ENCODE measurements at places on chromosomes 6 and 20.

DNA sequence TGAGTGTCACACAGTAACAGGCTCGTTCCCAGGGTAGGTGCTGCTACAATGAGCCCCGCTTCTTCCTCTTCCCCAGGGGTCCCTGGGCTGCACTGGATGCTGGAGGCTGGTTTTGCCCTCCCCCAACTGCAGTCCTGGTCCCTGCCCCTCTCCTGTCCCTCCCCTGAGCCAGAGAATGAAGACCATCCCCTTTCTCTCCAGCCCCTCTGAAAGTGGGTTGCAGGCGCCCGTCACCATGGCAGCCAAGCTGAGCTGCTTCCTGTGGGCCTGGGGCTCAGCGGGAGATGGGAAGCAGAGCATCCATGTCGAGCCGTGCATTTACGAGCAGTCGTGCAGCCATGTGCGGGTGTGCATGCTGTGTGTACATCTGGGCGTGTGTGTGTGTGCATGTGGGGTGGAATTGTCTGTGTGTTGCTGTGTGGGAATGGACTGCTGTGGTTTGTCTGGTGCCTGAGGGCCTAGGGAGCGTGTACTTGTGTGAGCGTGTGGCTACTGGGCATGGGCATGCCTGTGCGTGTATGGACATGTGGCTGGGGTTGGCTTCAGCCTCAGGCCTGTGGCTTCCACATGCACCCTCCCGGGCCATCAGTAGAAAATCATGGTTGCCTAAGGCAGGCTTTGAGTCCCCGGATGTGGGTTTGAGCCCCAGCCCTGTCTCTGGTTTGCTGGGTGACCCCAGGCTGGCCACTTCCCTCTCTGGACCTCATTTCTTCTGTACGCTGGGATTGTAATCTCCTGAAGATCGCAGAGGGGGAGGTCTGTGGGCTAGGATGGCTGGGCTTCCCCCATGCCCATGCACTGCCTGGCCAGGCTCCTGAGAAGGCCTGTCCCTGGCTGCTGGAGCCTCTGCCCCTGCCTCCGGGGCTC is 48.8 kb downstream of the SRC start:
- no peak for DNase-seq

GRCh38 chr20:63369024-63369530 is 7.9 kb upstream of the CHRNA4 start:
- no peak for DNase-seq

DNA sequence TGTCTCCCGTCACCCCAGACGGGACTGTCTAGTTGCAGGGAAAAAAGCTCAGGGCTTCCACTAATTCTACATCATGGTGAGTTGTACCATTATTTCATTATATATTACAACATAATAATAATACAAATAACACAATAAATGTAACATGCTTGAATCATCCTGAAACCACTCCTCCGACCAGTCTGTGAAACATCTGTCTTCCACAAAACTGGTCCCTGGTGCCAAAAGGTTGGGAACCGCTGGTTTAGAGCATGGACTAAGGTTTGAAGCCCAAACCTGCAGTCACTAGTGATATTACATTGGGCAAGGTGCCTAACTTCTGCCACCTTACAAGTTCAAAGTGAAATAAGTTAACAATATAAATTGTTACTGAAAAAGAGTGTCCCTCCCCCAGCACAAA is 175.7 kb downstream of the PDE10A start:
- DNase-seq: no peak

DNA sequence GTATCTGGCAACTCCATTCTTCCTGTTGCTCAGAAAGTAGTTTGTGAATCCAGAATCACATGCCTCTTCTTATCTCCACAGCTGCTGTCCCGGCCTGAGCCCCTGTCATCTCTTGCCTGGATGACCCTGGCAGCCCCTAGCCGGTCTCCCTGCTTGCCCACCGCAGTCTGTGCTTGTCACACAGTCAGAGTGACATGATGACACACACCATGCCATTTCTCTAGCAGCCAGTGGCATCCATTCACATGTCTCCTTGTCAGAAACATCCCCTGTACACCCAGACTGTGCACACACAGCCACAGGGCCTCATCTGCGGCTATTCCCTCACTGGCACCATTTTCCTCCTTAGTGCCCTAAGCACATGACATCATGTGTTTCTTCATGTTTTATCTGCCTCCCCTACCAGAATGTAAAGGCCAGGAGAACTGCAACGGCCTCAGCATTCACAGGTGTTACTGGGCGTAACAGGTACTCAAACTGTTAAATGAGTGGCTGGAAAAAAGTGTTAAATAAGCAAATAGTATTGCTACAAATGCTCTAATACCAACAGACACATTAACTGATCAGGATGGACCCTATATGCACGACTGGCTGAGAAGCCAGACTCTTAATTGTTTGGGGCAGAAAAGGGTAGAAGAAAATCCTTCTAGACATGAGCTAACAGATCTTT is 9.6 kb downstream of the ABHD12 start:
- DNase-seq: no peak

DNA sequence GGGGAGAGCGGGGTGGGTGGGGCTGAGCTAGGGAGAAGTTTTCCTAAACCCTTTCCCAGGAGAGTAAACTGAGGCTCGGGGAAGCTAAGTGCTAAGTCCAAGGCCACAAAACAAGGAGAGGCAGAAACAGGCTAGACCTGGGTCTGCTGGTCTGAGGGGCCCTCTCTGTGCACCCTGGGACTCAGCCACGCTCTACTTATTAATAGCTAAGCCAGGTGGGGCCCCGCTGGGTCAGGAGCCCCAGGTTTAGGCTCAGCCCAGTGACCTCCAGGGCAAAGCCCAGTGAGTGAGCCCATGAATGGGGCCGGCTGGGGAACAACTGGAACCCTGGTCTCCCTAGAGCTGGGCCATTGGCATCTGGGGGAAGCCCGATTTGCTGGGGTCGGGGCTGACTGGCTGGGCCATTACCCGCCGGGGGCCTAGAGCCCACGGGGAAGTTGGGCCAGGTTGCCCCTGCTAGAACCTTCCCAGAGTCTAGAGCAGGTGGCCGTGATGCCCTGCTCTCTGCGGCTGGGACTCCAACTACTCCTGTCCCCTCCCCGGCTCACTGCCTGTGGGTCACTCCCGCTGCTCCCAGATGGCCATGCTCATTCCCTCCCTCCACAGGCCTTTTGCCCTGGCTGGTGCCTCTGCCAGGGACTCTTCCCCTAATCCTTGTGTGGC is 24.1 kb upstream of the NOL4L start:
- DNase-seq: no peak

DNA sequence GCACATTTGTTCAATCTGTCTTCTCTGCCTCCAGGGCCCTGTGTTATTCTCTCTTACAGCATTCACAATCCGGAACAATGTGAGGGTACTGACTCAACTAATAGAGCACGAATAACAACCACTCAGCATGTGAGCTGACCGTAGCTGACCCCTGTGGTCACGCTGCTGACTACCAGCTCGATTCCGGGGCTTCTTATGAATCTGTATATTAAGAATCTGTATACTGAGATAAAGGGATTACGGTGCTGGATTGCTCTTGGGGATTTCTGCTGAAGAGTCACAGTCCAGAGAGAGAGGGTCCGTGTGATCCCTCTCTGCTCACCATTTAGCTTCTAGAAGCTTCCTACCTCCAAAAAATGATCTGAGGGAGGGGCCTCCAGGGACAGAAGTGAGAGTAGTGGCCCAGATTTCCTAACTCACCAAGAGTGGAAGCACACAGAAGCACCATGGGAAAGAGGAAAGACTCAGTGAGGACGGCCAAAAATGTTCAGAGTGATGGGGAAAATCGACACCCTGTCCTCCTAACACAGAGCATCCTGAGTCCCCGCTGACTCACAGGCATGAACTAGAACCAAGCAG is 156.2 kb downstream of the THBS2 start:
- DNase-seq: no peak

DNA sequence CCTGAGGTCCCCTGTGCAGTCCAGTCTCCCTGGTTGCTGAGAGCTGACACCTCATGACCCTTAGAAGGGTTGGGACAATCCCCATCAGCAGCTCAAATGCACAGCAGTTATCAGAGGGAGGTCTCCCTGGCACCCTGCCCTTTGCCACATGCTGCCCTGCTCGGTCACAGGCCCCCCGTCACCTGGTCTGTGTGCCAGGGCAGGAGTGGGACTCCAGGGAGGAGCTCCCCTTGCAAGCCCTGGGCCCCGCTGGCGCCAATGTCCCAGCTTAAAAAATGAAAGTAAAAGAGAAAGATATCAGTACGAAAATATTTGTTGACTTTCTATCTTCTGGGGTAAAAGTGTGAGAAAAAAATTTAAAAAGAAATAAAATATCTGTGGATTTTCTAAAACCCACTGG is 68.1 kb upstream of the SLC22A16 start:
- DNase-seq: no peak

DNA sequence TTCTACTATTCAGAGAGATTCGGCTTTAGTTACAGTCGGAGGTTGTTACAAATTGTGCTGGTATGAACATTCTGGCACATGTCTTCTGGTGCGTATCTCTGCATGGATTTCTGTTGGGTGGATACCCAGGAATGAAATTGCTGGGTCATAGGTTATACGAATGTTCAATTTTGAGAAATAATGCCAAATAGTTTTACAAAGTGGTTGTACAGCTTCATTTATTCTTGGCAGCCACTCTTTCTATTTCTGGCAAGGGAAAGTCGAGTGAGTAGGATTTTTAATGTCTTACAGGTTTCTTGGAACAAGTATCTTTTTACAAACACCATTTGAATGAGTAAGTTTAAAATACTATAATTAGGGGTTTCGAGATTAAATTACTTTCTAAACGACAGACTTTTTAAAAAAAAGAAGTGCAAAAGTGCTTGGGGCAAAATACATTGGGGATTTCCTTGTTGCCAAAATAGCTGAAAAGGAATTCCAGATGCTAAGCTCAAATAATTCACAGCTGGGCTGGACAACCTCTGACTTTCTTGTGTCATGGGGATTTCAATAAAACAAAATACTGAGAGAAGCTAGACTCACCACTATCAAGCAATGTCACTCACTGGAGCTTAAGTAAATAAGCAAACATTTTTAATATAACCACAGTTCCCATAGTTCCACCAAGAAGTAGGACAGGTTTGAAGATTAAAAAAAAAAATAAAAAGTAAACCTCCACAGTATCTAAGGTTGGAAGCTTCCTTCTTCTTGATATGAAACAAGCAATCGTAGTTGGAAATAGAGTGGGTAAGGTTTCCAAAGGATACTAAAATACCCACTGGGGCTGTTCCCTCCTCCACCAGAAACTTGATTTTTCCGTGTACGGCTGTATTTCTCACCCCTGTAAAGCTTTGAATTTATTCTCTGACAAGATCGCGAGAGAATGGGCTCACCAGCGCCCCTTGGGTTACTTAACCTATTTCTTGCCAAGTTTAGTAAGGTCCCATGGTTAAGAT is 21.6 kb upstream of the GFOD1 start:
- DNase-seq: no peak

DNA sequence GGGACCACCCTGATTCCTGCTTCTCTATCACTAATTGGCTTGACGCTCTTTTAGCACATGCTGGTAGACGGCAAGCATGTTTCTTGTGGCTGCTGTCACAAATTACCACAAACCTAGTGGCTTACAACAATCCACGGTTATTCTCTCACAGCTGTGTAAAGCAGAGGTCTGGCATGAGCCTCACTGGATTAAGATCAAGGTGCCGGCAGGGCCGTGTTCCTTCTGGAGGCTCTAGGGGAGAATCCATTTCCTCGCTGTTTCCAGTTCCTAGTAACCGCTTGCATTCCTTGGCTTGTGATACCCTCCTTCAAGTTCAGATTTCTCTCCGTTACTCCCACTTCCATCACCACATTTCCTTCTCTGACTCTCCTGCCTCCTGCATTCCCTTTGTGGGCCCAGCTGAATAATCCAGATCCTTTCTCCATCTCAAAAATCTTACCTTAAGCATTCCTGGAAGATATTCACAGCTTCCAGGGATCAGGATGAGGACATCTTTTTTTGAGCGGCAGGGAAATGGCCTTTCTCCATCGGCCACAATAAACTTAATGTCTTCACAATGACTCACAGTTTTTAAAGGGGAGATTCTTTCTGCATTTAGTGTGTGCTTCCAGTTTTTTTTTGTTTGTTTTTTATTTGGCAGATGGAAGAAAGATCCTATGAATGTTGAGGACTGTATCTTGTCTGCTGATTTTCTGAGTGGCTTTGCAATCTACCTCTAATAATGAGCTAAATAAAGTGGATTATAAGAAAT is 39.9 kb downstream of the BMP6 start:
- no peak for DNase-seq

- DNase-seq: no peak
Observed at GRCh38 chr6:72031471-72031870, 145.1 kb downstream of the RIMS1 start.

GRCh38 chr6:158042245-158042798 is 60.7 kb downstream of the SYNJ2 start:
- no peak for DNase-seq

- DNase-seq: no peak
Observed at GRCh38 chr6:167238694-167239467, 52.2 kb upstream of the UNC93A start.

- DNase-seq: no peak
Observed at GRCh38 chr20:49385465-49385864, 97.0 kb downstream of the KCNB1 start.

DNA sequence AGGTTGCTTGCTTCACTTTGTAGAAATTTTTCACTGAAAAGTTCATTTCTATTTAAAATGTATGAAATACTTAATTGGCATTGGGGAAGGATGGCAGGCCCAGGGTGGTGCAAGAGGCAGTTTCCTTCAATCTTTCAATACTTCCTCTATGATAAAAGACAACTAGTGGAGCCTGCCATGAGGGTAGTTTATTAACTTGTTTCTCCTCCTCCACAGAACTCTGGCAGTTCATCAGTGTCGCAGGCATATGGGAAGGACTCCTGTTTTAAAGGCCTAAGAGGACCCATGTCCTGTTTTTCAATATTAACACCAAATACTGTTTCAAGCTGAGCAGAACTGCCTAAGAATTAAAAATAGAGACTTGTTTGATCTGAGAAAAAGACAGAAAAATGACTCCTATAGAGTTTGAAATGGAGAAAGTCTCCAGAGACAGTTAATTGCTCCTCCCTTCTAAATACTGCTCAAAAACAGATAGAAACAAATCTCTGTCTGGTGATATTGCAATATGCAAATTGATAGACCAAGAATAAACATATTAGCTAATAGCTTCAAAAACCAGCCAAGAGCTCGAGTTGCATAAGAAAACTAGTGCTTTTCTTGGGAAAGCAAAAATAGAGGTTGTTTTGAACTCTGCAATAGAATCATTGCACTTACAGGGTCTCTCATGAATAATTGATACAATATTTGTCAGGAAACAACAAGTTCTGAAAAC is 665.7 kb upstream of the SLC35B3 start:
- no peak for DNase-seq

- no peak for DNase-seq
Observed at GRCh38 chr6:56419191-56419590, 171.8 kb upstream of the COL21A1 start.

- DNase-seq: no peak
Observed at GRCh38 chr6:32983493-32983848, 15.1 kb downstream of the BRD2 start.

GRCh38 chr6:144395014-144395413 is 109.9 kb downstream of the UTRN start:
- DNase-seq: no peak

- no peak for DNase-seq
Observed at GRCh38 chr6:46998436-46999017, 43.6 kb downstream of the ADGRF1 start.

GRCh38 chr20:52789716-52790115 is 182.4 kb upstream of the TSHZ2 start:
- DNase-seq: no peak
